ENCODE measurements at places on chromosomes 7 and 10. TPM values are rescaled to one million over a fixed set of nuclear protein-coding genes. Genes with fewer than 3 reads are reported as not detected.

The ZNF775 gene
- polyA plus RNA-seq: 2.7 TPM

The ELFN1 gene
- not detected for polyA plus RNA-seq

The MRC1 gene
- 0.11 TPM for polyA plus RNA-seq

The FRMPD2 gene
- polyA plus RNA-seq: not detected

The CFAP43 gene
- 0.06 TPM for polyA plus RNA-seq

- peaks cover 79% of the 10 kb centered on the region for H3K4me1 ChIP-seq
- peaks cover 44% of the 10 kb centered on the region for H3K36me3 ChIP-seq
- DNase-seq: peak; percentile 73
- peak overlapping the region; percentile 99 for H3K27ac ChIP-seq
Measured at GRCh38 chr7:143384661-143385631, 3.8 kb downstream of the ZYX start.

GRCh38 chr7:64685741-64686140, 19.8 kb downstream of the ZNF107 start:
- H3K36me3 ChIP-seq: peaks cover 97% of the 10 kb centered on the region
- no peak overlapping the region for H3K27ac ChIP-seq
- no peak for DNase-seq
- H3K27me3 ChIP-seq: no peaks in the 10 kb centered on the region
- H3K4me1 ChIP-seq: no peaks in the 10 kb centered on the region
- H3K4me3 ChIP-seq: no peak overlapping the region

DNA sequence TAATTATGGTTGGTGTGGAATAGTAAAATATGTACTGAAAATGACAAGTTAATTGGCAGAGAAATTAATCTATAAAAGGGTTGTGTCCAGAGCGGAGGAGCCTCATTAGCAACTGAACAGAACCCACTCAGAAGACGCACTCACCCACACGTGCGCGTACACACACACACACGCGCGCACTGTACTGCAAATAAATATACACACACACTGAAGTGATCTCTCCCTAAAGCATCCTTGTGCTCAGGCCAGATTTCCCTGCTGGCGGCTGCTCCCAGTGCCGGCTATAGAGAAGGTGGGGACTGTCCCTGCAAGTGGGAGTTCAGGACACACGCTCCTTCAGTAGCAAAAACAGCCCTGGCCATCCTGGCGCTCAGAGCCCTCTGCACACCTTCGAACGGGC, 85.2 kb downstream of the CHST15 start:
- H3K27me3 ChIP-seq: no peaks in the 10 kb centered on the region
- H3K4me3 ChIP-seq: no peak overlapping the region
- H3K4me1 ChIP-seq: no peaks in the 10 kb centered on the region
- no peak for DNase-seq

DNA sequence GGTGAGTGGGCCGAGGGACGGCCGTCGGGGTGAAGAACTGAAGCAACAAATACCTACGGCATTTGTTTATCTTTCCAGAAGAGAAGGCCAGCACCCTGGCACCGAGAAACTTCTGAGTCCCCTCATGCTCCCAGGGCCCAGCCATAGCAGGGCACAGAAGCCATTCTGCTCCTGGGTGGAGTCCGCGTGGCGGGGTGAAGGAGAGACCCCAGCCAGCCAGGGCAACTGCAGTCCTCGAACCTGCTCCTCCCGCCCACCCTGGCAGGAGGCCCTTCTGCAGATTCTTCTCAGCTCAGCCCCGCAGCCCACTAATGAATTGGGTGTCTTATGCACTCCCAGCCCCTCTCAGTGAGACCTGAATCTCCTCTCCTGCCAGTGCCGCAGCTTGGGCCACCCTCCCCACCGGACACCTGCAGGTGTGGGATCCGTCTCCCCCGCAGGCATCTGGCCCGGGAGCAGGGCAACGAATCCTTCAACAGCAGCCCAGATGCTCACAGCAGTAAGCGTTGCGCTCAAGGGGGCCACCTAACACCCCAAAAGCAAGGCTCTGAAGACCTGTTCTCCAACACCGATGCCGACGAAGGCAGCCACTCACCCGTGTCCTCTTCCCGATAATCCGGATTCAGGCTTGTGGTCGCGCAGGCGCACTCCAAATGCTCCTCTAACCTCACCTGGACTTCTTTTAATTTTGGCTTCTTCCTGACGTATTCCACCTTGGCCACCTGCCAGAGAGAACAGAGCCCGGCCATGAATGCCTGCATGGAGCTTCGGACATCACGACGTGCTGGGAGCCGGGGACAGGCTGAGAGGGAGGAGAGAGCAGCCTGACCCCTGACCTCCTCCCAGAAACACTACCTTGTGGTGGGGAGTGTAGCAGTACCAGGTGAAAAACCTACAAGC, 18.9 kb downstream of the PDGFA start:
- DNase-seq: no peak
- no peaks in the 10 kb centered on the region for H3K27me3 ChIP-seq
- no peak overlapping the region for H3K4me3 ChIP-seq
- H3K36me3 ChIP-seq: no peaks in the 10 kb centered on the region
- no peaks in the 10 kb centered on the region for H3K4me1 ChIP-seq

DNA sequence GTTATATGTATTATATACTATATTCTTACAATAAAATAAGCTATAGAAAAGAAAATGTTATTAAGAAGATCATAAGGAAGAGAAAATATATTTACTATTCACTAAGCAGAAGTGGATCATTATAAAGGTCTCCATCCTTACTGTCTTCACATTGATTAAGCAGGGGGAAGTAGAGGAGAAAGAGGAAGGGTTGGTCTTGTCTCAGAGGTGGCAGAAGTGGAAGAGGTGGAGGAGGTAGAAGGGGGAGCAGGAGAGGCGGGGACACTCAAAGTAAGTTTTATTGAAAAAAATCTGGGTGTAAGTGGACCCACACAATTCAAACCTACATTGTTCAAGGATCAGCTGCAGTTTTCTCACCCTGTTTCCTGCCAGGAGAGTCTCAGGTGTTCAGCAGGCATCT, 28.9 kb upstream of the ERCC6 start:
- H3K36me3 ChIP-seq: no peaks in the 10 kb centered on the region
- H3K4me1 ChIP-seq: no peaks in the 10 kb centered on the region
- H3K4me3 ChIP-seq: no peak overlapping the region
- no peak overlapping the region for H3K27ac ChIP-seq

GRCh38 chr7:25308906-25309705, 80.8 kb upstream of the NPVF start:
- no peaks in the 10 kb centered on the region for H3K36me3 ChIP-seq
- no peak for DNase-seq
- H3K27ac ChIP-seq: no peak overlapping the region
- no peak overlapping the region for H3K4me3 ChIP-seq
- H3K27me3 ChIP-seq: no peaks in the 10 kb centered on the region
- H3K4me1 ChIP-seq: no peaks in the 10 kb centered on the region

DNA sequence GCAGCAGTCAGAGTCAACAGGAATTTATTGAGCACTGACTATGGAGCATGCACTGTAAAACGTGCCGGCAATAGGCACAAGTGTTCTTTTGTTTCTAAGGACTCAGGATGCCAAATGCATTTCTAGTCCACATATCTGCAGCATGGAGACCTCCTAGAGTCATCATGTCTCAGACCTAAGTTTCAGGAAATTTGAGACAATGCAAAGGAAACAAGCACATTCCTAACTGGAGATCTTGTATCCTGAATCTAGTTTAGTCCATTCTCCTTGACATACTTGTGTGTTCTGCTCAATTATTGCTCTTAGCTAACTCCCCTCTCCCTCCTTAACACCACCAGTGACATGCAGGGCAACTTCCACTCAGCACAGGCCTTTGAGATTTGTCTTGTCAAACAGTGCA, 173.2 kb downstream of the ZNF438 start:
- no peak for DNase-seq
- no peaks in the 10 kb centered on the region for H3K36me3 ChIP-seq
- H3K4me1 ChIP-seq: peaks cover 76% of the 10 kb centered on the region
- no peaks in the 10 kb centered on the region for H3K27me3 ChIP-seq
- H3K4me3 ChIP-seq: no peak overlapping the region
- peak overlapping the region; percentile 63 for H3K27ac ChIP-seq

DNA sequence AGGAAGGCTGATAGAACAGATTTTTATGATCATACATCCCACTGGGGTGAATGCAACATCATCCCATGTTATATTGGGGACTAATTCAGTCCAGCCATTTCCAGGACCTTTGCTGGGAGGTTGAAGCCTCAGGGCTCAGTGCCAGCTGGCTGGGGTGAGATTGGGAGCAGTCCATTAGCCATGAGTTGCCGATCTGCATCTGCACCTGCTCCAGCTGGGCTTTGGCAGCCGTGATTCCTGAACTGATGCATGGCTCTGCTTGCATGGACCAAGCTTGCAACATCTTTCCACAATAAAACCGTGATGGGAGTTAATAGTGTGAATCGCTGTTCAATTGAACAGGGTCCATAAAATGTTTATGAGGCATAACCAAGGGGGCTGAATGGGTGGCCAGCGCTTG, 346.9 kb downstream of the TYW1 start:
- H3K27ac ChIP-seq: no peak overlapping the region
- no peak overlapping the region for H3K4me3 ChIP-seq
- peaks cover 6% of the 10 kb centered on the region for H3K36me3 ChIP-seq
- H3K4me1 ChIP-seq: no peaks in the 10 kb centered on the region

DNA sequence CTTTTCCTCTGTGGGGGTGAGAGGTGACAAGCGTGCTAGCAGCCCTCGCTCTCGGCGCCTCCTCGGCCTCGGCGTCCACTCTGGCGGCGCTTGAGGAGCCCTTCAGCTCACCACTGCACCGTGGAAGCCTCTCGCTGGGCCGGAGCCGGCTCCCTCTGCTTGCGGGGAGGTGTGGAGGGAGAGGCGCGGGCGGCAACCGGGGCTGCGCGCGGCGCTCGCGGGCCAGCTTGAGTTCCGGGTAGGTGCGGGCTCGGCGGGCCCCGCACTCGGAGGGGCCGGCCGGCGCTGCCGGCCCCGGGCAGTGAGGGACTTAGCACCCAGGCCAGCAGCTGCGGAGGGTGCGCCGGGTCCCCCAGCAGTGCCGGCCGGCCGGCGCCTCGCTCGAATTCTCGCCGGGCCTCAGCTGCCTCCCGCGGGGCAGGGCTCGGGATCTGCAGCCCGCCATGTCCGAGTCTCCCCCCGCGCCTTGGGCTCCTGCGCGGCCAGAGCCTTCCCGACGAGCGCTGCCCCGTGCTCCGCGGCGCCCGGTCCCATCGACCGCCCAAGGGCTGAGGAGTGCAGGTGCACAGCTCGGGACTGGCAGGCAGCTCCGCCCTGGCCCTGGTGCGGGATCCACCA, 352.8 kb upstream of the PODXL start:
- DNase-seq: no peak
- H3K36me3 ChIP-seq: no peaks in the 10 kb centered on the region
- H3K27ac ChIP-seq: no peak overlapping the region
- no peak overlapping the region for H3K4me3 ChIP-seq
- H3K27me3 ChIP-seq: peaks cover 38% of the 10 kb centered on the region

- no peak overlapping the region for H3K4me3 ChIP-seq
- peak; percentile 26 for DNase-seq
- H3K36me3 ChIP-seq: peaks cover 11% of the 10 kb centered on the region
Measured at GRCh38 chr7:45057878-45058277, 30.9 kb downstream of the NACAD start.

- DNase-seq: no peak
- H3K4me3 ChIP-seq: no peak overlapping the region
- H3K36me3 ChIP-seq: no peaks in the 10 kb centered on the region
- no peak overlapping the region for H3K27ac ChIP-seq
Measured at GRCh38 chr10:59745163-59745650, 8.0 kb downstream of the MRLN start.

DNA sequence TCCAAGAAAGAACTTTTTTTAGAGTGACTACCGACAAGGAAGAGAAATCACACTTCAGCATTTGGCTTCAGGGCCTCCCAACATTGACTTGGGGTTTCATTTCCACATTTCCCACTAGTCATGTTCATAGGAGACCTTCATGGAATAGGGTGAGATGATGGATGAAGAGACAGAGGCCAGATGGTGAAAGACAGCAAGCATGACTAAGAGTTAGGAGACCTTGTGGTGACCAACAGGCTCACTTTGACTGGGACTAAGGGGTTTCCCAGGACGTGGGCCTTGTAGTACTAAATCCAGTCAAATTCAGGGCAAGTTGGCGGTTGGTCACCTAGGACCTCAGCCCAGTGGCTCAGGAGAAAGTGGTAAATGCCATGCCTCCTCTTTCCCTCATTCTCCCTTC, 3.0 kb upstream of the GIMAP5 start:
- H3K4me1 ChIP-seq: peaks cover 30% of the 10 kb centered on the region
- no peak overlapping the region for H3K27ac ChIP-seq
- no peaks in the 10 kb centered on the region for H3K36me3 ChIP-seq
- no peak overlapping the region for H3K4me3 ChIP-seq

GRCh38 chr10:11319990-11320602, 291.4 kb downstream of the USP6NL start:
- H3K27me3 ChIP-seq: no peaks in the 10 kb centered on the region
- peak overlapping the region; percentile 9 for H3K27ac ChIP-seq
- peaks cover 97% of the 10 kb centered on the region for H3K36me3 ChIP-seq

GRCh38 chr10:48430402-48430993, 124.0 kb downstream of the MAPK8 start:
- no peak overlapping the region for H3K4me3 ChIP-seq
- H3K27ac ChIP-seq: no peak overlapping the region
- H3K4me1 ChIP-seq: no peaks in the 10 kb centered on the region
- DNase-seq: no peak
- no peaks in the 10 kb centered on the region for H3K27me3 ChIP-seq

- DNase-seq: no peak
- peak overlapping the region; percentile 89 for H3K4me3 ChIP-seq
- H3K27ac ChIP-seq: no peak overlapping the region
- peaks cover 5% of the 10 kb centered on the region for H3K27me3 ChIP-seq
Measured at GRCh38 chr10:13587391-13587790, 626 bp downstream of the PRPF18 start.

DNA sequence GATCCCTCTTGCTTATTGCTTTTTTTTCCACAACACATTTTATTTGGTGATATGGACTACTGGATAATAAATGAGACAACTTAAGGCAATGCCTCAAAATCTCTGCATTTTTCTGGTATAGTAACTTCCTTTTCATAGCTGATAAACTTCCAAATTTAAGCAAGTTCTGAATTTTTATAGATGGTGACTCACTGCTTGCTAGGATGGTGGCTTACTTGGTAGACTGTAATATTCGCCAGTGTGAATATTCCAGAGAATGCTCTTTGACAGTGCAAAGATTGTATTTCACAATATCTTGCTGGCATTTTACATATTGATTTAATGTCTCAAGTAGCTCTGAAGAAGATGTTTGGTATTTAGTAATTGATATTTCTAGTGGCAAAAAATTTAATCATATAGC, 472.4 kb downstream of the TFEC start:
- no peaks in the 10 kb centered on the region for H3K4me1 ChIP-seq
- H3K4me3 ChIP-seq: no peak overlapping the region
- no peak for DNase-seq
- H3K36me3 ChIP-seq: no peaks in the 10 kb centered on the region
- no peak overlapping the region for H3K27ac ChIP-seq

DNA sequence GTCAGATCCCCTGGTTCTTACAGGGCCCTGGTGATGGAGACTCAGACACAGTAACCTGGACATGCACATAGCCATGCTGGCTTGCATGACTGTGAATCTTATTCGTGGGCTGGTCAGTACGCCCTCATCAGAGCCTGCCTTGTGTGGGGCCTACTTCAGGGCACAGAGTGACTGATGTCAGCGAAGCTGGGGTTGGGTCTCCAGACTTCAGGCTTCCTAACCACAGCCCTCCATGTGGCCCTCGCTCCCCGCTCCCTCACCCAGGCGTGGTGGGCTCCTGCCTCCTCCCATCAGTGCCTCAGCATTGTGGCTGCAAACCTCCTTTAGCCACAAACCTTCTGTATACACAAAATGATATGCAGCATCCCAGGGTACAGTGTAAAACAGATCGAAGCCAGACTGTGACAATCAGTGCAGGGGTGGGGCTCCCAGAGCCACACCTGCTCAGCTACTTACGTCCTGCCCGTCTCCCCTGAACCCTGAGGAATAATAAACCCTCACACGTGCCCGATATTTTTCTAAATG, 7.1 kb upstream of the C10orf105 start:
- peaks cover 70% of the 10 kb centered on the region for H3K4me1 ChIP-seq
- no peaks in the 10 kb centered on the region for H3K36me3 ChIP-seq
- no peak for DNase-seq

All from CD14-positive monocyte (primary cell).